ENCODE measurements at places on chromosomes 2 and 18.

DNA sequence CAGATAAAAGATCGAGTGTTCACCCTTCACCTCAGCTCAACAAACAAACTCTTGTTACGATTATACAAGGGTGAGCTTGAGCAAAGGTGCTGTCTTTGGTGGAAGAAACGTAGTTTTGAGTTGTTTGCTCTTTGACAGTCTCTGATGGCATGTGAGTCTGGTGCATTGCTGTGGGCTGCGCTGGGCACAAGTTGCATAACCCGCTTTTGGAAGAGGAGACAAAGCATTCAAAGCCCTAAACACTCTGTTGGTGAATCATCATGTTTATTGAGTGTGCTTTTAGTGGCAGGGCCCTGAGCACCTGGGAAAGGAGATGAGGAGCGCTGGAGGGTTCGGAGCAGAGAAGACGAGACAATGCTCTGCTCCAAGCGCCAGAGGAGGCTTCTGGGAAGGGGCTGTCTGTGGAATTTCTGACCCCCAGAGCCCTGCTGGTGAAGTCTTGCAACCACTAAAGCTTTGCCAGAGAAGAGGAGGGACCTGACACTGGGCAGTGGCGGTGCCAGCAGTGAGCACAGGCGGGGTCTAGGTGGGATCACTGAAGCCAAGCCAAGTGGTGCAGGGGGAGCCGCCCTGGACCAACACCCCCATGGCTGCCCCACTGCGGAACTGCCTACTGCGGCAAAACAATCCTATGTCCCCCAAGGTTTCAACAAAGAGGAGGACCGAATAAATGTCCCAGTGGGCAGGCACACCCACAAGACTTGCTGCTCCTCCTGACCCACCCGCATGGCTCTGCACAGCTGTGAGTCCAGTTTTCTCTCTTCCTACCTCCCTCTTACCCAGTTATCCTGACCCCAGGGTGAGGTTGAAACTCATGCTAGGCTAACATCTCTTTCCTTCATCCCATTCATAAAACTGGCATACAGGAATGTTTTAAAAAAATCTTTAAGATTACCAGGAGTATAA, 64.0 kb downstream of the TNFRSF11A start:
- DNase-seq: no peak

- DNase-seq: no peak
Measured at GRCh38 chr2:114714313-114714712, 271.9 kb downstream of the DPP10 start.

DNA sequence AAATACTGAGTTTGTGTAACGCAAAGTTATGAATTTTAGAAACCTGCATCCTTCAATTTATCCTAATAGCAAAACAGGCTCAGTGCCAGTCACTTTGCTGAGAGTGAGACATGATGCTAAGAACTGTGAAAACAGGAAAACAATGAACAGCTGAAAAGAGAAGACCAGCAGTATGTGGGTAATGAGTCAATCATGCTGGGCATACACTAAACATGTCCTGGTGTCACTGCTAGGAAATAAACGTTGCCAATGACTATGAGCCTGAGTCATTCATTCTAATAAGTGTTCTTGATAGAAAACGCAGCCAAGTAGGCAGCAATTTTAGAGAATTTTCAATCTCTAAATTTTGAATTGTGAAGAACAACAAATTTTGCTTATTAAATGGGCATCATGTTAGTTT, 237.3 kb downstream of the GALR1 start:
- DNase-seq: no peak

DNA sequence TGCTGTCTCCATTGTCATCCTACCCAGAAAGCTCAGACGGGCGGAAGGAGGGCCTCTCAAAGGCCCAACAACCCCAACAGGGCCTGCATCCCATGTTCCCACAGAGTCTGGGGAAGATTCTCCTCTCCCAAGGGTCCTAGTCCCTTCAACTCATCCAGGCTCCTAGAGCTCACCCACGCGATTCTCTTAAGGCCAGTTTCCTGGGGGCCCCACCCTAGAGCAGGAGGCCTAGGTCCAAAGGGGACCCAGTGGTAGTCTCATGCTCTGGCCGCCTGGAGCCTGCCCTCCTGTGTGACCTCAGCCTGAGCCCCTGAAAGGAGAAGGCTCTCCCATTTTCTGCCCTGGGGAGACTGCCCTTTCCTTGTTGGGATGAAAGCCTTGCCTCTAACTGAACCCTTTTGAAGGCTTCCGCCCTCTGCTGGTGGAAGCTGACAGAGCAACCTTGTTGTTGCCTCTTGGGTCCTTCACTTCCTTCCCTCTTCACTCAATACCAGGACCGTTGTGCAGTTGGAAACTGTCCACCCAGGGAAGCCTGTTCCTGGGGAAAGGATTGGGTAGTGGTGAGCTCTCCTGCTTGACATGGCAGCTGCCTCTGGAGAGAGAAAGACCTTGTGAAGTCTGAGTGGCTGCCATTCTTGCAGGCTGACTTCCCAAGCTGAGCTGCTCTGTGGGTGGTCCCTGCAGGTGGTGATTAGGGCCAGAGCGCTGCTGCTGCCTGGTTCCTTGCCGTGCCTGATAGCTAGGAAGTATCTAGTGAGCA, 86.0 kb upstream of the ALPP start:
- peak; percentile 42 for DNase-seq

- no peak for DNase-seq
Measured at GRCh38 chr2:72931280-72931910, 14.1 kb downstream of the EMX1 start.

GRCh38 chr2:38076152-38076709, 280 bp upstream of the CYP1B1 start:
- DNase-seq: no peak

- DNase-seq: no peak
Measured at GRCh38 chr2:217363470-217363869, 503.6 kb upstream of the TNP1 start.

GRCh38 chr2:23449831-23450331, 64.9 kb downstream of the KLHL29 start:
- no peak for DNase-seq

DNA sequence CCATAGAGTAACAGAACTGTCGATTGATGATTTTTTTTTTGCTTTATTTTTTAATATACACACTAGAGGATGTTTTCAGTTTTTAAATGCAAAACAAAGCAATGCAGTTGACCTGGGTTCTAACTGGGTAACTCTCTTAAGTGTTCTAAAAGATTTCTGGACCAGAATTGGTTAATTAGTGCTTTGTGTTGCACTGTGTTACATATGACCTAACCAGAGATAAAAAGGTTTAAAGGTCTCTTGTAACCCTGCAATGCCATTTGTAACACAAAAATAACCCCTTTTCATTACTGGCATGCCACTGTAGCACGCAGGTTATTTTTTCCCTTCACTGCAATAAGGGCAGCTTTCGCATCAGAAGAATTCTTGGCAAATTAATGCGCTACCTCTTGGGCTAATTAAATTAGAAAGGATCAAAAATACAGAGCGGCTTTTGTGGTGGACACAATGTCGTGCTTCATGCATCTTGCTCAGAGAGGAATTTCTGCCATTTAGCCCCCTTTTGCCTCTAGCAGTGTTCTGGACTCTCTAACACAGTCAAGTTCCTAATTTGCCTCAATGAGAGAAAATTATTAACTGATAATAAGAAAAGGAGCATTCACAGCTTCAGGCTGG, 250.8 kb upstream of the ZEB2 start:
- DNase-seq: no peak

DNA sequence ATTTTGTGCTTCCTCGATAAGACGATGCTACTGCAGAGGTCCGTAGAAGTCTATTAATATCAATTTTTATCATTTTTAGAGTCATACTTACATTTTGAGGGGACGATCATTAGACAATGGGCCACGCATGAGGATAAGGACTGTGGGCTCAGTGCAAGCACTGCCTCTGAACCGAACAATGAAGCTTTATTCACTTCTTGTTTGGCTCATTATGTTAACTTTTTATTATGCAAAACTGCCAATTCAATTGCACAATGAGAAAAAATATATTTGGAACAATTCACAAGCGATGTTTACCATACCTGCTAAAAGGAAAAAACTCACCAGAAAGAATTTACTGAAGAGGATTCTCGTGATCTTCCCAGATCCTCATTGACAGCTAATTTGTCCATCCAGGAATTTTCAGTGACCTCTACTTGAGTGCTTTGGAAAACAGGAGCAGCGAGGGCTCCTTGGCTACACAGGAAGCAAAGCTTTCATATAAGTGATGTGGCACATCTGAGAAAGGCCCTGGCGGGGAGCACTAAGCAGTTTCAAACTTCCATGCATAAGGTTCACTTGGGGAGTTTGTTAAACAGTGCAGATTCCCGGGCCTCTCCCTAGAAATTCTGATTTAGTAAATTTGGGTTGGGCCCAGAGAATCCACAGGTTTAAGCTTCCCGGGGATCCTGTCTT, 13.3 kb upstream of the CAPN13 start:
- DNase-seq: no peak

DNA sequence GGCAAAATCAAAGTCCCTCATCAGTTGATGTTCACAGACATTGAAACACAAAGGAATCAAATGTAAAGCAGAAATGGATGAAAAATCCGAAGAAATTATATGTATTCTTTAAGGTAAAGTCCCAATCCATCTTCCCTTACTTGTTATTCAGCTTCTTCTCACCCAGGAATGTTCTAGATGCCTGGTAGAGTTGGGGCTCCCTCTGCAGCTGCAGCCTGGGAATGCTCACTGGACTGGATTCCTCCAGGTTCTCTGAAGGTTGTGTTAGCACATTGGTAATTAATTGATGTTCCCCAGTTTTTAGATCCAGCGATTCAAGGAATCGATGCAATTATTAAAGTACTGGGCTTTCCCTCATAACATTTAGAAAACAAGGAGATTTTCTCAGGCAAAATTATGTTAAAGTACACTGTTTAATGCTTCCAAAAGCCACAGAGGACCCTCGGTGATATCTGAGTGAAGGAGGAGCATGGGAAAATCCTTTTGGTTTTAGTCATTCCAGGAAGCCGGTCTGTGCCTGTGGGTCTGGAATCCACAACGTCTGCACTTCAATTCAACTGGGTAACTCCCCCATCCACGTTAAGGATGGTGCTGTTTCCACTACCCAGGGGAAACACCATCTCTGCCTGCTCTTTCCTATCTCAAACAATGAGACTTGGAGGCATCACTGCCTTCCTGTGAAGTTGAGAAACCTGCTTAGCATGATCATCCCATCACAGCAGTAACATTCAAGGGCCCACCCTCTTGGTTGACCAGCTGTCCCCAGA, 22.0 kb downstream of the NTSR2 start:
- no peak for DNase-seq

GRCh38 chr2:1759611-1759930, 15.3 kb upstream of the PXDN start:
- DNase-seq: no peak

DNA sequence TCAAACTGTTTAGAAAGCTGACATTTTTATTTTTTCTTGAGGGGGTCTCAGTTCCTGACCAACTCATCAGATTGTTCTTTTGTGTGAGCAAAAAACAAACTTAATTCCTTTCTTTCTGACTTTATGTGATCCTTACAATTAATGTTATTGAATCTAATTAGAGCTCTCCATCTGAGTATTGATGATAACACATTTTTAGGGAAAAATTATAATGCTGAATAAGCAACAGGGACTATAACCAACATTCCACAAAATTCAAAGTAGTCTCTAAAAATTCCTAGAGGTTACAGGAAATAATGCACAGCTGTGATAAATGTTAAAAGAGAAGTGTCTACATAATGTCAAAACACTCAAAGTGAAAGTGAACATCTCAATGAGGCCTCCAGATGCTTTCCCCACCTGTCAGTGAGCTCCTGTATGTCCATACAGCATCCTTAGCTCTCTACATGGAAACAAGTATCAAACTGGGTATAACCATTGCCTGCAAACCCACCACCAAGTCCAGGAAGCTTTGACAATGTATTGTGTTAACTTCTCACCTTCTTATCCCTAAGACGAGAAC, 786.0 kb upstream of the SLC39A10 start:
- no peak for DNase-seq

DNA sequence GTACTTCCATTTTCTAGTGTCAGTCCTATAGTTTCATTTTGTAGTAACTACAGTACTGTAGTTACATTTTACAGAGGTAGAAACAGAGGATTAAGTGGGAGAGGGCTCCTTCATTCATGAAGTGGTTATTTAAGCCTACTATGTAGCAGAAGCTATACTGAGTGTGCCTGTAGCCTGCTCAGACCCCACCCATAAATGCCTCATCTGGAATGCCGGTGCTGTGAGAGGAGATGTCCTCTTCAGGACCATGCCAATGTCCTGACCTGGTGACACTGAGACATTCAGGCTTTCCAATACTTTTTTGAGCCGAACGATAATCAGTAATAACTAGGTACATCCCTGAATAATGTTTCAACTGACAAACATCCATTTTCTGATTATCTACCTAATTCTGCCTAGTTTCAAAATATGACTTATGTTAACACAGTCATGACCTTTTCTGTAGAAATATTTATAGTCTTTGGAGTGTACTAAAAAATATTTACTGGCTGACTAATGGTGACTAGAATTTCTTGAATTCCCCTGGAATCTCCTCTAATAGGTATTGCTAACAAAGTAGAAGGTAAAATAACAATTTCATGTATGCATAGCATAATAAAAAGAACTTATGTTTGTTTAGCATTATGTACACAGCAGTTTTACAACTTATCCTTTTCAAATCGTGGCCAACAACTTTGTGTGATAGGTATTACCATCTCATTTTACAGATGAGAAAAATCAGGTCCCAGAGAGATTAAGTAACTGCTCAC, 10.2 kb upstream of the ARHGAP28 start:
- DNase-seq: no peak

DNA sequence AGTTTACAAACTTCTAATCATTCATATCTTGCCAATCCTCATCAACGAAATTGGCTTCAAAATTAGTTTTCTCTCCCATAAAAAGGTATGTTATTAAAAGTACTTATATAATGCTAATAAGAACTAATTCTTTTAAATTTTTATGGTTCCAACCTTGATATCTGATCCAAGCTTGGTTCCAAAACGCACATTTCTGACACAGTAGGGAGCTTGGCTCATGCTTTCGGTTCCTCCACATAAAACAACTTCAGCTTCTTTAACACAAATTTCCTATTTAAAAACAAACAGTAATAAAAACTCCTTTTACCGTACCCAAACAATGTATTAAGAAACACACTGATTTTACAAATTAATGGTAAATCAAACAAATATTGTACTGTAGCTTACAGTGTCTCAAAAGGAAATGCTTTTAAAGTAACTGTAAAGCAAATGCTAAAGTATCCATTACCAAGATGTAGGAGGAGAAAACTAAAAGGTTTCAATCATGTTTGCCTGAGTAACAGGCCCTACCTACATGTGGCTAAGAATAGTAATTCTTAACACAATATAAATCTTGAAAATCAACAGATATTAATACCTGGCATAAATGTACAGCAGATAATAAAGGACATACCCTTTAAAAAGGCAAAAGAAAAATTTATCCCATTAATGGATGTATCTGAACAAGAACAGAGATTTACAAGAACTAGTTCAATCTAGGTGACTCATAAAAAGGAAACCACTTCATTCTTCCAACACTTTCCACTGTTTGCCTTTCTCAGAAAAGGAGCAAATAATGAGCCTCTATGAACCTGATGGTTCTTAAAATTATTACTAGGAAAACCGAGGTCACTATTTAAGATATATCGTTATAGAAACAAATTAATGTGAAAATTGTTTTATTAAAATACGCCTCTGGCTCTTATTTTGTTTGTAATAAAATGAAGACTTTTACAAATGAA, 17.5 kb downstream of the ACAA2 start:
- DNase-seq: no peak
